RWPE2 (cell line): ENCODE measurements at places on chromosomes 16 and 17.

- no peak for DNase-seq
Measured at GRCh38 chr17:81110488-81111040, 54.7 kb upstream of the PVALEF start.

GRCh38 chr17:50638606-50638965 is 3.9 kb downstream of the ABCC3 start:
- no peak for DNase-seq

DNA sequence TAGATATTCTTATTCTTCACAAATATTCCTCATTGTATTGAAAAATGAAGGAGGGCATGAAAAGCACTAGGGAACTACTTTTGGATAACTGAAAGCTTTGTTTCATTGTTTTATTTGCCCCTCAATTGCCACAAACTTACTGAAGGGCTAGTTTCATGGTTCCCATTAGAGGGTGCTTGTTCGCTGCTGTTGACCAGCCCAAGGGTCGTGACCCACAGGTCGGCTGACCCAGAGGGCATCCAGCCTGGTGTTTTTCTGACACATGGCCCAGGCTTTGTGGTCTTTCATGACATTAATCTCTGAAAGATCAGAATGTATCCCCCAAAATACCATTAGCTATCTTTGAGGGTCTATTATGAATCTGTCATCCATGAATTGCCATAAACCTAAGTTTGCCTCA is 30.0 kb downstream of the DGKE start:
- DNase-seq: no peak

GRCh38 chr16:88734361-88734728 is 28.0 kb downstream of the CTU2 start:
- DNase-seq: no peak

DNA sequence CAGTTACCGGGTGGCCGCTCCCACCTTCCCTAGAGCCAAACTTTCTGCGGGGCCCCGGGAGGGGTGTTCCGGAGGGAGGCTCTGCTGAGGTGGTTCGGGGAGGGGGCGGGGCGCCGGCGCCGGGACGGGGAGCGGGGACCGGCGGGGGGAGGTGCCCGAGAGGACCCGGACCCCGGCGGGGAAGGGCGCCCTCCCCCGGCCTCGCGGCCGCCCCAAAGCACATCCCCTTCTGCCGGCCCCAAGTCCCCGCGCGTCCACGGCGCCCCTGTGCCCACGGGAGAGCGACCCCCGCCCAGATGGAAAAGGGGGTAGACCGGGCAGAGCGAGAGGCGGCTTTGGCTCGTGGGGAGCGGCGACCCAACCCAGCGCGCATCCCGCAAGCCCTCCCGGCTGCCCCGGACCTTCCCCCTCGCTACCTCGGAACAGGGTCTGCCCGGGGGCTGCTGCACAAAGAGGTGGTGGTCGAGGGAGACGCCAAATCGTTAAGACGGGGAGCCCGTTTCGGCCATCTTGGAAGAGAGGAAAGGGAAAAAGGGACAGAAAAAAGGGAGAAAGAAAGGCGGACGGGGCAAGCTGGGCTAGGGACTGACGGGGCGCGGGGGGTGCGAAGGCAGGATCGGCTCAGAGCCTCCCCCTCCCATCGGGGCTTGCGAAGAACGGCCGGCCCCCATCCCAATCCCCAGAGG is 530 bp downstream of the PCGF2 start:
- no peak for DNase-seq

DNA sequence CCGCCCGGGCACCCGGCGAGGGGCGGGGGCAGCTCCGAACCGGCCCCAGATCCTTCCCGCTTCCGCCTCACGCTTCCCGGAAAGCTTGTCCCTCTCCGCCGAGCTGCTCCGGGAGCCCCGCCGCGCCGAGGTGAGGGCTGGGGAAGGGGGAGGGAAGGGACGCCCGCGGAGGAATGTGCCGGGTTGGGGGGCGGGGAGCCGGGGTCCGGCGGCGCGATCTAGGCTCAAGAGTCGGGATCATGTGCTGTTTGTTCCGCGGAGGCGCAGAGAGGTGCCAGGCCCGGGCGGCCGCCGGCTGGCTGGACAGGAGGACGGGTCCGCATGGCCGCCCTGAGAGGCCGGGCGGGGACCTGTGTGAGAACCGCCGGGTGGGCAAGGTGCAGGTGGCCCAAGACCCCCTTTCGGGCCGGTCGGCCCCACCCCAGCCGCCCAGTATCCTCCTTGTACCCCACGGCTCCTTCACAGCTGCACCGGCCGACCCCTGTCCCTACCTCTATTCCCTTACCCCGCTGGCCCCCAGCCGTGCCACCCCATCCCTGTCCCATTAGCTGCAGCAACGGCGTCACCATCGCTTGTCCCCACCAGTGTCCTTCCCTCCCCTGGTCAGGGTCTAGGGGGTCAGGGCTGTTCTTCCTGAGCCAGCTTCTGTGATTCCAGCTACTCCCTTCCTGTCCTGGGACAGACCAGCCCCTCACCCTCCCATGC is 429 bp downstream of the KIF1C start:
- no peak for DNase-seq

DNA sequence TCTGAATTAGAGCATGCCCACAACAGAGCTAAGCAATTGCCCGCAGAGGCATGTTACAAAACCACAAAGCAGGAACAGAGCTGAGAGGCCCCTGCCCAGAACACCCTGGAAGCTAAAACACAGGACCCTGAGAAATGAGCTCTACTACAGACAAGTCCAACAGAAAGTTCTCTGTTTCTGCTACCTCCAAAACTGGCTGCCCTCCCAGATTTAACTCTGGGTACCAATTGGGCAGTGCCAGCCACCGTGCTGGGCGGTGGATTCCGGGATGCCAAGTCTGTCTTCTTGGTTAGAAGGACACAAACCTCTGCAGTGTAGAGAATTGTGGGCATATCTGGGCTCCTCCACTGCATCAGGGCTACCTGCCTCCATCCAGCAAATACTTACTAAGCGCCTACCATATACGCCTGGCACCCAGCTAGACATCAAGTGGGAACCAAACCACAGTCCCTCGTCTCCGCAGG is 1.0 kb downstream of the CMTM4 start:
- DNase-seq: no peak

DNA sequence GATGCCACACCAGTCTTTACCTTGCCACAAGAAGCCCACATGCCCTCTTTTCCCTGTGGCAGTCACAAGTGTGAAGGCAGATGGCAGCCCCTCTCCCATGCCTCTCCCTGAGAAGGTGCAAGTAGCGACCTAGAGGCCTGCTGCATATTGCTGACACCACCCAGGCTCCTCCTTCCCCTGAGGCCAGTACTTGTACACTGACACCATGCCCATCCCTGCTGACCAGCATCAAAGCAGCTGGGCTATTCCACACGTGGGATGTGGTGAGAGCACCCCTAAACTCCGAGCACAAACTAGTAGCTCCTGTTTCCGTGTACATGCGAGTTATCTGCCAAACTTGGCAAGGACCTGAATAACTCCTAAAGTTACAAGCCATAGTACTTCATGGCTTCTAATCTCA is 149.4 kb downstream of the AATF start:
- DNase-seq: no peak

DNA sequence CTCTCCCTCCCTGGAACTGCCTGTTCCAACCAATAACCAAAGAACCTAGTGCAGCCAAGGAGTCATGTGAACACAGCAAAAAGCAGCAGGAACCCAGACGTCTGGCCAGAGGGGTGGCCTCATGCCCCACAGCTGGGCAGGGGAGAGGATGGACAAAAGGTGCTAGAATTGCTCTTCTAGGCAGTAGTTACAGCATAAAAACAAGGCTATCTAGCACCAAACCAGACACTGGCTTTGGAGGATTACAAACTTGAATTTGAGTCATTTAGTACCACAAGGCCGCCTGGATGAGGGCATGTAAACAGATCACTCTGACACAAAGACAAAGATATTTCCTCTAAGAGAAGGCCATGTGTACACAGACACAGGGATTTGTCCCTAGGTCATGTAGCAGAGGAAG is 423.3 kb upstream of the MAF start:
- DNase-seq: no peak

- DNase-seq: no peak
Measured at GRCh38 chr17:35073991-35074627, 10.6 kb upstream of the RFFL start.

- DNase-seq: peak; percentile 94
Measured at GRCh38 chr17:78313735-78314648, 45.9 kb downstream of the SOCS3 start.

GRCh38 chr17:20805751-20806150 is 226.2 kb downstream of the CDRT15L2 start:
- no peak for DNase-seq

DNA sequence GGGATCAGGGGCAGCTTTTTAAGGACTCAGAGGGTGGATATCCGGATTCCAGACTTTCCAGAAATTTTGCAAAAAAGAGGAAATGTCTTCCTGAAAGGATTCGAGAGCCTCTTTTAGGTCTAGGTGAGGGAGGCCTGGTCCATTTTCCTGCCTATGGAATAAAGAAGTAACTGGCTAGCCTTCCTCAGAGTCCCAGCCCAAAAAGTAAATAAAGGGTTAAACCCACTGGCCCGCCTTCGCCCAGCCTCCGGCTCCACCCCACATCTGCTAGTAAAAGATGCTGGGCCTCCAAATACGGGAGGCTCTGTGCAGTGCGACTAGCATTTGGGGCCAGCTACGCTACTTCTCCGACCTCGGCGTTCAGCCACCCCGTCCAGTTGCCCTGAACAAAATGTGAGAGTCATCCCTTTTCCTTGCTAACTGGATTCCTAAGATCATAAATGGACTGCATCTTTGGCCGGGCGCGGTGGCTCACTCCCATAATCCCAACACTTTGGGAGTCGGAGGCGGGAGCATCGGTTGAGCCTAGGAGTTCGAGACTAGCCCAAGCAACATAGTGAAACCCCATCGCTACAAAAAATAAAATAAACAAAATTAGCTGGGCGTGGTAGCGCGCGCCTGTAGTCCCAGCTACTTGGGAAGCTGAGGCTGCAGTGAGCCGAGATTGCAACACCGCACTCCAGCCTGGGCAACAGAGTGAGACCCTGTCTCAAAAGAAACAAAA is 824 bp upstream of the MPP2 start:
- no peak for DNase-seq

- DNase-seq: no peak
Measured at GRCh38 chr16:2155977-2156848, 631 bp downstream of the TRAF7 start.

DNA sequence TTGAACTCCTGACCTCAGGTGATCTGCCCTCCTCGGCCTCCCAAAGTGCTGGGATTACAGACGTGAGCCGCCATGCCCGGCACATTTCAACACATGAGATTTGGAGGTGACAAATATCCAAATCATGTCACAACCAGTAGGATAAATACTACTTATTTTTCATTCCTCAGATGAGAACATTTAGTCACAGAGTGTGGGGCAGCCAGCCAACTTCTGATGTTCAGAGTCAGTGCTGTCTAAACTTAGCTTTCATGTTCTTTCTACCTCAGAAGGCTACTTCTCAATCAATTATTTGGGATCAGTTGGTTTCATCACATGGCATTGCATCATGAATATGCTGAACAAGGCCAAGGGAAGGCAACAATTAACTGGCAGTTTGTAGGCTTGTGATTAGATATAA is 134.5 kb downstream of the CDH13 start:
- DNase-seq: no peak

- no peak for DNase-seq
Measured at GRCh38 chr17:63679214-63679613, 20.7 kb downstream of the LIMD2 start.

DNA sequence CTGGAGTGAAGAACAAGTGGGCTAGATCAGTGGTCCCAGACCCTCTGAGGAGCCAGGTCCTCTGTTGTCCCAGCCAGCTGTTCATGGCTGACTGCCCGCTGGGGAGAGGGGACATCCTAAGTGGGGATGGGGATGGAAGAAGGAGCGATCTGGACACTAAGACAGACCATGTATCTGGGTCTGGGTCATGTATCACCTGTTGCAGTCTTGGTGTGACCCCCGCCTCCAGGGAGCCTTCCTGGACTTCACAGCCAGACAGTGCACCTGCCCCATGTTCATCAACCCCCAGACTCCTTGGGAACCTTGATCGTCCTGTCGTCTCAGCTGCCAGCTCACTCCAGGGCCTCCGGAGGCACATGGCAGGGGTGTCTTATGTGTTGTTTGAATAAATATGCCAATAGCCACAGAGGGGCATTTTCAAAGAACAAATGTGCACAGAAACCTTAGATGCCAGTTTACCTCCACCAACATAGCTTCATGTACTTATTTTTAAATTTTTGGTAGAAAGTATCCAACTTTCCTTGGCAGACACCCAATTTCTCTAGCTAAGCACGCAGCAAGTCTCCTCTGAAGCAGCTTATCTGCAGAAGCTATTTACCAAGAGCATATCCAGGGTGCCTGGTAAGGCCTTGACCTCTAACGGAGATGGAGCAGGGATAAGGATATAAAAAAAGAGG is 43.2 kb downstream of the CRISPLD2 start:
- DNase-seq: no peak

GRCh38 chr16:53090286-53090590 is 35.4 kb downstream of the CHD9 start:
- DNase-seq: no peak

DNA sequence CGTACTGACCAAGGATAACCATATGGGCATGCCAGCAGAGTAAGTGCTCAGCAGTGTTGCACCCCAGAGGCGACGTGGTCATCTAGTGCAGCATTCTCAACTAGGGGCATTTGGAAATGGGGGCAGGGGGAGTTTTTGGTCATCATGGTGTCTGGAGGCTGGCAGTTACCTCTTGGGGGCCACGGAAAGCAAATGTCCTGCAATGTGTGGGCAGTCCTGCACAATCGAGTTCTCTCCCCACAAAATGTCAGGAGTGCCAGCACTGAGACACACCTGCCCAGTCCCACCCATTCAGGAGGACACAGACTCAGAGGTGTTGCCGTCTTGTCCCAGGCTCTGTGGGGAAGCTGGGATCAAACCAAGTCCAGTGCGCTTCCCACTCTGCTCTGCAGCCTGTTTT is 3.0 kb downstream of the RASL10B start:
- DNase-seq: no peak

- DNase-seq: no peak
Measured at GRCh38 chr17:4598776-4599504, 14.6 kb downstream of the SMTNL2 start.

GRCh38 chr17:57726213-57726790 is 18.8 kb downstream of the CCDC182 start:
- no peak for DNase-seq

DNA sequence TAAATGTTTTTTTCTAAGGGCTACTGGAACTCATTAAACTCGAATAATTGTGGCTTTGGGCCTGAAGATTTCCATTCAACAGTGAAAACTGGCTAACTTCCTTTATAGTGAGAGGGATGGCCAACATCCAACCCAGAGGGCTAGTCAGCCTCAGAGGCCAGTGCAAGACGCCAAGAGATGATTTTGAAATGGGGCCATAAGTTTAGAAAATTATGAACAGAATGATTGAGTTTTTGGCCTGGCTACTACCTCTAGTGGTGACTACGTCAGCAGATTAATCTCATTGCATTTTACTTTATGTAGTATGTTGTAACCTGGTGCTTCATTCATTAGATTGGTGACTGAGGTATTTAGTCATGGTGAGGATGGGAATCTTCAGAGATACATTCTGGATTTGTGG is 28.4 kb downstream of the HAPSTR1 start:
- no peak for DNase-seq

- no peak for DNase-seq
Measured at GRCh38 chr17:43591001-43591400, 44.9 kb upstream of the ETV4 start.

- no peak for DNase-seq
Measured at GRCh38 chr16:80569440-80570105, 28.8 kb downstream of the DYNLRB2 start.

- no peak for DNase-seq
Measured at GRCh38 chr17:36089339-36089865, 541 bp downstream of the CCL3 start.

- DNase-seq: no peak
Measured at GRCh38 chr17:30454635-30455034, 22.6 kb upstream of the GOSR1 start.

GRCh38 chr16:72740347-72740746 is 307.6 kb downstream of the ZFHX3 start:
- DNase-seq: no peak
